ENCODE measurements at places on chromosomes 5 and 9.

DNA sequence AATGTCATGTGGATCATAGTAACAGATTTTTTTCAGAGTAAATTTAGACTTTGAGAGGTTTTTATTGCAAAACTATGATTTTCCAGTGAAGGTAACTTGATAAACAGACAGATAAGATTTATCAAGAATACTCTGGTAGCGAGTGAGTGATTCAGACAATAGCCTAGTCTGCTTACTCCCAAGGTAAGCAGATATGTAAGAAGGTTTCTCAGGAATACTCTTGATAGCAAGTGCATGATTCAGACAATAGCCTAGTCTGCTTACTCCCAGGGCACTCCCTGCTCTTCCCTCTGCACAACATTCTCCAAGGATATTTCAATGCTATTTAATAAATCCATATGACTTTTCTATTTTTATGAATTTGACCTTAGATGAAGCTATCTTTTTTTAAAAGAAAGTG lies 1881.5 kb downstream of the EFNA5 start:
- no peak for DNase-seq

GRCh38 chr9:911005-911404 lies 65.5 kb upstream of the DMRT3 start:
- no peak for DNase-seq

- no peak for DNase-seq
These were observed 465.9 kb downstream of the CDH9 start for GRCh38 chr5:26572480-26572879.

DNA sequence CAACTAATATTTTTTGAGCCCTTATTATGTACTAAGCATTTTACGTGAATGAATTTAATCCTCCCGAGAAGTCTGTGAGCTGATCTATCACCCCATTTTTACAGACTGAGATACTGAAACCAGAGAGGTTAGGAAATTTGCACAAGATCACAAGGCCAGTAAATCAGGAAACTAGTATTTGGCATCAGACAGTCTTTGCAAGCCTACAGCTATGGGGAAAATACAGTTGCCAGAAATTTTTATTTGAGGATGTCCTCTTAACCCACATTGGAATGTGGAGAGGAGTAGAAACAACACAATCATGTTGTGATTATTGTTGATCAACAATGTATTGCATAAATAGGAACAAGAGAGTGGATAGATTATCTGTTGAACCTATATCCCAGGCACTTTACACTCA lies 2.3 kb upstream of the SLC46A2 start:
- no peak for DNase-seq

GRCh38 chr5:79295029-79295428 lies 59.1 kb downstream of the JMY start:
- no peak for DNase-seq

DNA sequence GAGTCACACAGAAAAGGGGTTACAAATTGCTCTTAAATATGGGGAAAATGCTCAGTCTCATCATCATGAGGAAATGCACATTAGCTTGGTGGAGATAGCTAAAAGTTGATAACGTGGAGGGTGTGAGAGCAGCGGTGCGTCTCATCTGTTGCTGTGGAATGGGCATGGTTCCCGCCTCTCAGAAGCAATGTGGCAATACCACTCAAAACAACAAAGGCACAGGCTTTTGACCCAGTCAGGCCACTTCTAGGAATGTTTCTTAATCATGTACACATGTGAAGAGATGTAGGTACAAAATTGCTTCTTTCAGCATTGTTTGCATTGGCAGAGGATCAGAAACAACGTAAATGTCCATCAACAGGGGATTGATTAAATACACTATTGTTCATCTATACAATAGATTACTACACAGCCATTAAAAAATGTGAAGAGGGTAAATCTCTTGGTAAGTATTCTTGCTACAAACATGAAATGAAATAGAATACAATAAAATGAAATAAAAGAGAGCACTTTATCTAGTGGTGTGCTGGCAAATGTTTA lies 212.6 kb upstream of the MSX2 start:
- DNase-seq: no peak

DNA sequence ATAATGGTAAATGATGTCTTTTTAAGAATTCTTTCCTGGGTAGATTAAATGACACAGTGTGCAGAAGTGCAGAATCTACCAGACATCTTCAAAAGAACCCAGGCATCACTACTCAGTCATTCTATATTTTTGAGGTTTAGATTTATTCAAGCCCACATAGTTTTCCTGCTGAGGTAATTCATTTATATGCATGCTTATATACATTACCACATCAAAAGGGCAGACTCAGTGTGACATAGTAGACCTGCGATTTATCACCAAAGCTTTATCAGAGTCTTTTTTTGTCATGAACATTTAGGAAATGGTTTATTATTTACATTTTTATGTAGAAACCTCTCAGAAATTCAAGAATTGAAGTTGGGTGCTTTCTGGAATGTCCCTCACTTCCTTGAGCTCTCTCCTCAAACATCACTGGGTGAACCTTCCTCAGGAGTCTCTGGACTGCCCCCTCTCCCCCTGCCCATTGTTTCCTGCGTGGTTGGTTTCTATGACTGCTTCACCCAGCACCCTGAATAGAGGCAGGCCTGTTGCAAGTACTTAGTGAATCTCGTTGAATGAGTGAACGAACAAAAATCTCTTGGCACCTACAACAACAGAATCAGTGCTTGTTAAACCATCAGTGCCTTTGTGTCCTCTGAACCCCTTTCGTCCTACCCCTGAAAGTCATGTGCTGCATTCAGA lies 42.5 kb downstream of the ADAMTS16 start:
- DNase-seq: no peak
